CD4-positive, CD25-positive, alpha-beta regulatory T cell (primary cell): ENCODE measurements at places on chromosomes 3 and 15.

DNA sequence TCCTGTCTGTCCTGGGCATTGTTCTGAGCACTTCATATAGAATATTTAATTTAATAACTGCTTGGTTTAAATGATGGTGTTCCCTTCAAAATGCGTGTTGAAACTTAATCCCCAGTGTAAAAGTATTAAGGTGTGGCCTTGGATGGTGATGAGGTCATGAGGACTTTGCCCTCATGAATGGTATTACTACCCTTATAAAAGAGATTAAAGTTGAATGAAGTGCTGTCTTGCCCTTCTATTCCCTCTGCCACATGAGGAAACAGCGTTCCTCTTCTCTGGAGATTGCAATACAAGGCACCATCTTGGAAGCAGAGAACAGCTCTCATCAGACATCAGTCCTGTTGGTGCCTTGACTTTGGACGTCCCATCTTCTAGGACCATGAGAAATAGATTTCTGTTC is 374.4 kb downstream of the PTPRG start:
- H3K27ac ChIP-seq: no peak overlapping the region
- no peaks in the 10 kb centered on the region for H3K4me1 ChIP-seq
- H3K36me3 ChIP-seq: no peaks in the 10 kb centered on the region
- no peak for DNase-seq

- no peak overlapping the region for H3K27ac ChIP-seq
- H3K27me3 ChIP-seq: no peaks in the 10 kb centered on the region
- no peak for DNase-seq
- H3K36me3 ChIP-seq: no peaks in the 10 kb centered on the region
Observed at GRCh38 chr3:21041621-21042020, 709.4 kb downstream of the ZNF385D start.

- no peak overlapping the region for H3K4me3 ChIP-seq
- DNase-seq: no peak
- H3K27me3 ChIP-seq: no peaks in the 10 kb centered on the region
Observed at GRCh38 chr3:175297216-175297615, 438.1 kb downstream of the NAALADL2 start.

DNA sequence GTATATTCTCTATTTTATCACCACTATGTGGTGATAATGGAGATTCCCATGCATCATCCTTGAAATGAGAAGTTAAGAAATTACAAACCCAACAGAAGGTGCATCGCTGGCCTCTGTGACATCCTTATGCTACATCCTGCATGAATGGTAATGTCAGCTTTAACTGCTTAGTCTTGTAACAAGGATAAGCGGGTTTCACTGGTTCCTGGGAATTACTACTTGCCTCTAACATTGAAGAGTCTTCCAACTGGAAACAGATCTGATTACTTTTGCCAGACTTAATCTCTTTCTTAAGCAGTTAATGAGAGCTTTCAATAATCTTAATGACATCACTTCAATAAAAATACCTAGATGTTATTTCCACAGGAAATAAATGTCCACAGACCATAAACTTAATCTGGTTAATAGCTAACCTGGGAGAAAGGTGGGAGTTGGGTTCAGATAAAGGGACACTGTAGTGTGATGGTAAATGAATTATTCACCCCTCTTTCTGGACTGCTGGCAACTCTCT is 44.0 kb downstream of the FMN1 start:
- no peak for DNase-seq
- H3K27ac ChIP-seq: no peak overlapping the region
- H3K27me3 ChIP-seq: no peaks in the 10 kb centered on the region
- H3K4me1 ChIP-seq: peaks cover 6% of the 10 kb centered on the region
- H3K4me3 ChIP-seq: no peak overlapping the region
- no peaks in the 10 kb centered on the region for H3K36me3 ChIP-seq

- no peaks in the 10 kb centered on the region for H3K4me1 ChIP-seq
- no peak overlapping the region for H3K4me3 ChIP-seq
- peaks cover 6% of the 10 kb centered on the region for H3K27me3 ChIP-seq
- no peak overlapping the region for H3K27ac ChIP-seq
- no peaks in the 10 kb centered on the region for H3K36me3 ChIP-seq
- DNase-seq: no peak
Observed at GRCh38 chr3:150202711-150203110, 205.4 kb upstream of the TSC22D2 start.

GRCh38 chr3:61154457-61155198 is 96.6 kb downstream of the FHIT start:
- no peak overlapping the region for H3K4me3 ChIP-seq
- no peak for DNase-seq
- H3K36me3 ChIP-seq: no peaks in the 10 kb centered on the region
- H3K27me3 ChIP-seq: no peaks in the 10 kb centered on the region
- no peak overlapping the region for H3K27ac ChIP-seq
- no peaks in the 10 kb centered on the region for H3K4me1 ChIP-seq
